ENCODE measurements at places on chromosomes 4 and X. TPM values are rescaled to one million over a fixed set of nuclear protein-coding genes. Genes with fewer than 3 reads are reported as not detected.

DNA sequence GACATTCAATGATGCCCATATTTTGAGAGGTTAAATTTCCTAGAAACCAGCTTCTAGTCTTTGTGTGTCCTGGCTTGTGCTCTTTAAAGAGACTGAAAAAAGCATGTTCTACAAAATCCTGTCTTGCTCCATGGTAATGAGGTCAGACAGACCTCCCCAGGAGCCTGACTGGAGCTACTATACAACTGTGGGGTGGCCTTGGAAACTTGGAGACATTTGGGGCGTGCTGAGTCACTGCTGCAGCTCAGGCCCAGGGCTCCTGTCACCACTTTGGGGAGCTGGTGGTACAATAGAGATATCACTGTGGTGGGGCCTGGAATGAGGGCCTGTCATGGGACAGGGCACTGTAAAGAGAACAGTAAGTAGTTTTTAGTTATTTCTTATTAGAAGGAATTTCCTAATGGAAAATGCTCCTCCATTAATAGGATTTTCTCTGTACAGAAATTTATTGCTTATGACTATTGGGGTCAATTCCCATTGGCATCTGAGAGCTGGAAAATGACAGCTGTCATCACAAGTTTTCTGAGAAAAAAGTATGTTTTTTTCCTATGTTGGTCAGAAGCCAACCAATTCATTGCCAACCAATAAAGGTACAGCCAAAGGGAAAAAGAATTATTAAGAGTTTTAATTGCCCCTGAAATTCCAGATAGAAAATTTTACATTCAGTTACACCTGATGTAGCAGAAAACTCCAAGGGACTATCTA, 207.4 kb upstream of the JADE1 start:
- peak overlapping the region; percentile 10 for H3K27ac ChIP-seq
- no peaks in the 10 kb centered on the region for H3K27me3 ChIP-seq
- no peak for DNase-seq

- no peak overlapping the region for H3K4me3 ChIP-seq
- no peak overlapping the region for H3K27ac ChIP-seq
- peaks cover 13% of the 10 kb centered on the region for H3K4me1 ChIP-seq
- no peak for DNase-seq
- no peaks in the 10 kb centered on the region for H3K27me3 ChIP-seq
Measured at GRCh38 chr4:185134307-185134869, 8.7 kb upstream of the SLC25A4 start.

- H3K27ac ChIP-seq: no peak overlapping the region
- no peaks in the 10 kb centered on the region for H3K4me1 ChIP-seq
- H3K36me3 ChIP-seq: peaks cover 79% of the 10 kb centered on the region
Measured at GRCh38 chr4:153634738-153635353, 49.2 kb upstream of the TLR2 start.

- H3K27me3 ChIP-seq: no peaks in the 10 kb centered on the region
- DNase-seq: peak; percentile 44
- no peaks in the 10 kb centered on the region for H3K4me1 ChIP-seq
- no peak overlapping the region for H3K4me3 ChIP-seq
- no peaks in the 10 kb centered on the region for H3K36me3 ChIP-seq
Measured at GRCh38 chr4:73573794-73574528, 46.3 kb downstream of the RASSF6 start.

GRCh38 chrX:154436983-154437752, at the start of gene GDI1:
TSS of gene GDI1 (plus strand) at chrX:154437154. CDS start at chrX:154437255, 101 bp downstream.
- DNase-seq: peak; percentile 84
- H3K27me3 ChIP-seq: no peaks in the 10 kb centered on the region
- H3K4me3 ChIP-seq: peak within 1 kb of the TSS; percentile 79
- H3K4me1 ChIP-seq: no peaks in the 10 kb centered on the region
- peaks cover 2% of the 10 kb centered on the region for H3K36me3 ChIP-seq
- H3K27ac ChIP-seq: peak within 1 kb of the TSS; percentile 84

GRCh38 chr4:12875640-12876243, 608.4 kb downstream of the RAB28 start:
- no peaks in the 10 kb centered on the region for H3K4me1 ChIP-seq
- no peak for DNase-seq
- no peak overlapping the region for H3K4me3 ChIP-seq
- no peaks in the 10 kb centered on the region for H3K36me3 ChIP-seq

DNA sequence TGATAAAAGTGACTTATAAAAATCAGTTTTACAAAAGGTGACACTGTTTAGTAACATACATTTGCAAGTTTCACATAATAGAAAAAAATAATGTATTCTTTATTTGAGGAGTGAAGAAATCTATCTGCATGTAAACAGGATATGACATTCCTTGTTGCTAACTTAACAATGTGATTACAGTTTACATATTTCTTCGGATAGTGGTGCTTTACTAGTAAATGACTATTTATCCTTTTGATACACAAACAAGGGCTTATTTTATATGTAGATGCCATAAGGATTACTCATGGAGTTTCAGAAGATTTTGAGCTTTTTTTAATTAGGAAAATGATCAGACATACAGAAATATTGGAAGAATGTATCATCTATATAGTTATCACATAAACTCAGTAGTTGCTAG, 126.5 kb downstream of the SLIT2 start:
- H3K27me3 ChIP-seq: no peaks in the 10 kb centered on the region
- no peaks in the 10 kb centered on the region for H3K36me3 ChIP-seq
- no peak for DNase-seq
- no peak overlapping the region for H3K27ac ChIP-seq

DNA sequence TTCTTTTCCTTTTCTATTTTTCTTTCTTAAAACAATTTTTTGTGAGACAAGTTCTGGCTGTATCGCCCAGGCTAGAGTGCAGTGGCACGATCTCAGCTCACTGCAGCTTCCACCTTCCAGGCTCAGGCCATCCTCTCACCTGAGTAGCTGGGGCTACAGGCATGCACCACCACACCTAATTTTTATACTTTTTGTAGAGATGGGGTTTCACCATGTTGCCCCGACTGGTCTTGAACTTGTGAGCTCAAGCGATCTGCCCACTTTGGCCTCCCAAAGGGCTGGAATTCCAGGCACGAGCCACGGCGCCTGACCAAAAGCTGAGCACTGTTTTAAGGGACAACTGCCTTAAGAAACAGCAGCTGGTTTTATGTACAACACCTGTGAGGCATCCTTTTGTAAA, 9.3 kb upstream of the NAT8L start:
- no peaks in the 10 kb centered on the region for H3K36me3 ChIP-seq
- peaks cover 2% of the 10 kb centered on the region for H3K27me3 ChIP-seq
- no peak for DNase-seq
- peaks cover 5% of the 10 kb centered on the region for H3K4me1 ChIP-seq

OTOP1 gene
- total RNA-seq: not detected

STK26 gene
- 0.79 TPM for total RNA-seq

SYTL4 gene
- total RNA-seq: 1.8 TPM

RBM46 gene
- total RNA-seq: not detected

All from psoas muscle (tissue), 8 donors.